SIG-M5 (cell line): ENCODE measurements at places on chromosomes 3 and 15.

GRCh38 chr3:33057320-33058298 is 39.3 kb downstream of the GLB1 start:
- no peak for DNase-seq

DNA sequence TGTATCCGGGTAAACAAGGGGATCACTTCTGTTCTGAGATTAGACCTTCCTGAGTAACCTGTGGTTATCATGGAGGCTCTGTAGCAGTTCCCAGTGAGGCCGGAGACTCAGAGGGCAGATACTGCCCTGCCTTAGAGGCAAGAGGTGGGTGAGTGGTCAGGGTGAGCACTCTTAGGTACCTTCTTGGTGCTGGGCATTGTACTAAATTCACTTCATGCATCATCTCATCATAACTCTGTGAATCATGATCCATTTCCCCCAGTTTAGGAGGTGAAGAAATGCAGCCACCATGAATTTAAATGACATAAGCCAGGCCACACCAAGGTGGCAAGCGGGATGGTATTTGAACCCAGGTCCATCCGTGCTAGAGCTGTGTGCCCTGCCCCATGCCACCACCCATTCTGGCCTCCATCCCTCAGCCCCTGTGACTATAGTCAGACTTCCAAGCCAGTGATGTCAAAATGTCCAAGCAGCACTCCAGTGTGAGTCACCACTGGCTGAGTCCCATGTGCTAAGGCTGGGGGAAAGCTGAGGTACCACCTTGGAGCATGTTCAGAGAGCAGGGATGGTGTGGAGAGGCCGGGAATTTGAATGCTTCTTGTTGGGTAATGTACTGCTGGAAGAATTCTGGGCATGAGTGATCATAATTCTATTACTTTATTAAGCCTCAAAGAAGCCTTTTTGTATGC is 88.8 kb downstream of the EPHB1 start:
- DNase-seq: no peak

DNA sequence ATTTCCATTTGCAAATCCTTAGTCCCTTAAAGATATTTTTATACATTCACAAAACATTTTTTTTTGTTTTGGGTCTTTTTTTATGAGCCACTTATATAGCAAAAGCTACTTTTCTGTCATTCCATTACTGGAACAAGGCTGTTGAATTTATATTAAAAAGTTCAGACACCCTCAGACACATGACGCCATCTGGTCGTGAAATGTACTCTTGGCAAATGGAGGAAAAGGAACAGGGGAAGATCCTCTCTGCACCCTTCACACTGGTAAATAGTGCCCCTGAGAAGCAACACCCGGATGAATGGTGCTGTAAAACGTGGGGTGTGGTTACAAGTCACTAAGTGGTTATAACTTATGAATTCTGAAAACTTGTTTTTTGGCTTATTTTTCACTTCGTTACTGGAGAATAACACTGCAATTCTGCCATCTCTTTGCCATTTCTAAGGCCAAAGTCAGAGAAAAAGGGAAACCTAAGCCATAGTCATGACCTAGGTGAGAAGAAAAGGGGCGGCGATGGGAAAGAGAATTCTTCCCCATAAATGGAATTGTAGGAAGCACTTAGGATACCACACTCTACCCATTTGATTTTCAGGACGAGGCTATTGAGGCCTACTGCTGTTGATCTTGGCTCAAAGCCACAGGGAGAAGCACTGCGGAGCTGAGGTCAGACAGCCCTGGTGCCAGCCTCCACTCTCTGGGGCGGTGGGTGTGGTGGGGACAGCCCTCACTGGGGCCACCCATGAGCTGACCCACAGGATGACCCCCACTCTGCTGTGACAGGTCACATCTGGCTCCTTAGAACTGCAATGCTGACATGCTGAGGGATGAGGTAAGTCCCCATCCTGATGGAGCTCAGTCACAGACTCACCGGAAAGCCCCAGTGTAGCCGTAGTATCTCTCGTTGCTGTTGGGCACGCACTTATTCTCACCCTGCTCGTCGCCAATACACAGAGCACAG is 21.9 kb downstream of the LTF start:
- DNase-seq: no peak

GRCh38 chr3:11373654-11374053 is 101.5 kb downstream of the ATG7 start:
- DNase-seq: no peak

DNA sequence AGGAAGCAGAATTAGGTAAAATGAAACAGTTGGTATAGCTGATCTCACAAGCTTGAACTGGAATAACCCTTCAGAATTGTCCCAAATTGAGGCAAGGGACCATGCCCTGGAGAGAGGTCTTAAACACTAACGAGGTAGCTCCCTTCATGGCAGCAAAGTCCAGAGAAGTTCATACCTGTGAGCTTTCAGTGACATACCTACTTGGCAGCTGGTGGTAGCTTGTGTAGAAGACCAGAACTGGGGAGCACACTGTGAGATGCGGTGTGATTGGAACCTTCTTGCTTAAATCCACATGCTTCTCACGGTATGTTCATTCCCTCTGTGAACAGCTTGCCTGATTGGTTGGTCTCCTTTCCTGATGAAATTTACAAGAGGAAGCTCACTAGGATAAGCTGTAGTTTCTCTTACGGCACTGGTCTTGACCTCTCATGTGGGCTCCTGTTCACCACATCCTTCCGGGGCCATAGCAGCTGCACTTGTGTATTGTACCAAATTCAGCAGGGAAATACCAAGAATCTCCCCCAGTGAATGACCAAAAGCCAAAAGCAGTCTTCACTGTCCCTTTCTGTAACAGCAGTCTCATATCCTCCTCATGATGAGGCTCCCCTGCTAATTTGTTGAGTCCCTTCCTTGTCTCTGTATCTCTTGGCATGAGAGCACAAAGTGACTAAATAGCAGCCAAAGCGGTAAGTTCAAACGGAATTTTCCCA is 483.7 kb upstream of the FRG2C start:
- no peak for DNase-seq

- DNase-seq: no peak
These were observed 479.6 kb upstream of the ALCAM start for GRCh38 chr3:104887069-104887468.

- no peak for DNase-seq
These were observed 27.4 kb upstream of the HDAC11 start for GRCh38 chr3:13452490-13453335.

- DNase-seq: no peak
These were observed 1.3 kb downstream of the HHLA2 start for GRCh38 chr3:108297647-108298046.

- DNase-seq: no peak
These were observed 129.9 kb upstream of the HES1 start for GRCh38 chr3:194005930-194006501.

GRCh38 chr15:55660153-55660552 is 72.0 kb upstream of the PYGO1 start:
- no peak for DNase-seq

DNA sequence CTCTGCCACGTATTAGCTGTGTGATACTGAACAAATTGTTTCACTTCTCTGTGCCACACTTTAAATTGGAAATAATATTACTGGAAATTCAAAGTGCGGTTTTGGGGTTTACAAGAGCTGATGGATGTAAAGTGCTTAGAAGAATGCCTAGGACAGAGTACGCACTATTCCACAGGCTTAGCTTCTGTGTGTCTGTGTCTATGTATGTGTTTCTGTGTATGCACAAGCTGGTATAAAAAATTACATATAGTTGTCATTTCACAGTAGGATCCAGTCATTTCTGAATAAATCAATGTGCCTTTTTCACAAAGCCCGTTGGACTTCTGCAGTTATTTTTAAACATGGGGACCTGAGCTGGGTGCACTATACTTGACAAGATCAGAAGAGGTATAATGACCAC is 370.4 kb downstream of the TUSC7 start:
- no peak for DNase-seq

DNA sequence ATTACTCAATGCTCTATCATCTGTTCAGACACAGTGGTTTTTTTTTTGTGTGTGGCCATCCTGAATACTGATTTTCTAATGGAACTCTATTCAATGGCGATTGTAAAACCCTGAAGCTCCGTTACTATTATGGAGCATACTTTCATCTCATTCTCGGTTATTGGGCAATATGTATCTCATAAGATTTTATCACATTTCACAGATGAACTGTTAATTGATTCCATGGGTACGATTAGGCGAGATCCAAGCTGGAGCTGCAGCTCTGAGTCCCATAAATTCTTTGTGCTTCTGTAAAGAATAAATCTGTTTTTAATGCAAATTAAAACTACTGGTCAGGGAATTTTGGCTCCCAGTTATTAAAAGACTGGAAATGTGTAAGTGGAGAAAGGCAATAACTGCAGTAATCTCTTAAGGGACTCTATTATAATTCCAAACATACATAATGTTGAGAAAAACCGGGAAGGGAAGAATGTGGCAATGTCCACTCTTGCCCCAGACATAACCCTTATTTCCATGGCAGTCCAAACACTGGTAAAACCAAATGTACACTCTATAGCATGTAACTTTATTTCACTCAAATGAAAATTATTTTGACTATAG is 82.2 kb downstream of the GREM1 start:
- no peak for DNase-seq

GRCh38 chr15:57947781-57948180 is 117.7 kb downstream of the ALDH1A2 start:
- DNase-seq: no peak

- DNase-seq: no peak
These were observed 1034.9 kb downstream of the ROBO1 start for GRCh38 chr3:78732893-78733292.

GRCh38 chr3:143306407-143306806 is 186.8 kb downstream of the CHST2 start:
- DNase-seq: no peak

- no peak for DNase-seq
These were observed 118.2 kb upstream of the GOLIM4 start for GRCh38 chr3:168213920-168214319.

GRCh38 chr3:114582929-114583328 is 289.1 kb downstream of the TIGIT start:
- no peak for DNase-seq

DNA sequence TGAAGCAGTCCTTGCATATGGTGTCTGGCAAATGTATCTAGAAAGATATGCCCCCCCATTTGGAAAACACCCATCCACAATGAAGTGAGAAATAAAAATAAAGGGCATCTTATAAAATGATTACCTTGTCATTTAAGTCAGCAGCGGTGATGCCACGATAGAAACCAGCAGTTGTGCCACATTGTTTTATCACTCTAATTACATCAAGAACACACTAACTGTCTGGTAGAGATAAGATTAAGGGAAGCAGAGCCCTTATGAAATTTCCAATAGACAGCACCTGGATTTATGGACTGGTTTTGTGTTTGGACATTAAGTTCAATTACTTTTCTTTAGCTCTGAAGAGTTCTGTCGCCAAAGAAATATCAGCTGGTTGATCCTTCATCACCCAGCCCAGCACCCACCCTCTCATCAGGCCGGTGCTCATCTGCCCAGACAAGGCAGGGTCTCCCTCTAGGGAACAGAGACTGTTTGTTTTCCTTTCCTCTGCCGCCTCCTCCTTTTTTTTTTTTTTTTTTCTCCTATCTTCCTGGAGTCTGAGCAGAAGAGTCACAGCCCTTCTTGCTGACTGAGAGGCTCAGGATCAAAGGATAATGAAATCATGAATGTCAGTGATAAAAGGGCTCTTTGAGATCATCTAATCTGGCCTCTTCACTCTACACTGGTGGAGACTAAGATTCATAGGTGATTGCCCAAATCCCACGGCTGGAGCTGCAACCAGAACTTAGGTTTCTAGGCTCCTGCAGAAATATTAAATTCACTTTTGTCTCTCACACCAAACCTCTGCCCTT is 464.1 kb downstream of the NTRK3 start:
- DNase-seq: no peak

DNA sequence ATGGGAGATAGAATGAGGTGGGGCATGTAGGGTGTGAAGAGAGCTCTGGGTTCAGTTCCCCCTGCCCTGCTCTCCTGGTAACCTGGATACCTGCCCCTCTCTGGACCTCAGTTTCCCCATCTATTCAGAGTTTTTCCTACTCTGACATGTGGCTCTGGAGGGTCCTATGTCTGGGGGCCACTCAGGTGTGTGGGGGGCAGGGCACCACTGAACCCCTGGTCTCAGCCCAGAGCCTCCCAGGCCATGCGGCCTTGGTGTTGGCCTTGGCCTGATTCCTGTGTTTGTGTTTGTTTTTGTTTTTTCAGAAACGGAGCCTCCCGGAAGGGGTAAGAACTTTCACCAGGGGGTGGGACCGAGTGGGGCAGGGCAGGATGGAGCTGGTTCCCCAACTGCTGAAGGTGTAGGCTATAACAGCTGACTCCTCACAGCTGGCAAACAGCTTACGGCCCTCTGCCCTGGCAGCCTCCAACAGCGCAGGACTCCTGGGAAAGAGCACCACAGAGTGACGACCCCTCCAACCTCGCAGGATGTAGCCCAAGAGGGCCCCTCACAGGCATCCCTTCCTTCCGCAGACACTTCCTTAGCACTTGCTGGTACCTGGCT is 803 bp downstream of the ITIH3 start:
- no peak for DNase-seq

- DNase-seq: no peak
These were observed 403.4 kb downstream of the OCA2 start for GRCh38 chr15:27695726-27696125.

DNA sequence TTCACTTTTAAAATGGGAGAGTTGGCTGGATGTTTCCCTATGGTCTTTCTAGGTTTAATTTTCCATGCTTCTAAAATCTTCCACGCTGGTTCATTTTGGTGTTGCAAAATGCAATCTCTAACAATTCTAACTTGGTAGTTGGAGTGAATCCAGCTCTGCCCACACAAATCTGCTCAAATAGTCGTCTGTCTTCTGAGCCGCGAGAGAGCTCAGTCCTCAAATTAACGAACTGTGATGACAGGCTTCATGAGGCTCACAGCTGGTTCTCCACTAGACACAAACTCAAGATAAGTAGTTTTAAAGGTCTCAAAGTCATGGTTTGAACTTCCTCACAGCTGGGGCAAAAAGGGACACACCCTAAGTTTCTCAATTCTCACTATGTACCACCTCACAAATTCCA is 178.6 kb upstream of the LYSMD4 start:
- no peak for DNase-seq

GRCh38 chr15:85491691-85492090 is 111.3 kb downstream of the AKAP13 start:
- no peak for DNase-seq
